ENCODE measurements at places on chromosomes 11 and 22.

GRCh38 chr11:133988686-133989410 lies 32.1 kb upstream of the IGSF9B start:
- DNase-seq = no peak

DNA sequence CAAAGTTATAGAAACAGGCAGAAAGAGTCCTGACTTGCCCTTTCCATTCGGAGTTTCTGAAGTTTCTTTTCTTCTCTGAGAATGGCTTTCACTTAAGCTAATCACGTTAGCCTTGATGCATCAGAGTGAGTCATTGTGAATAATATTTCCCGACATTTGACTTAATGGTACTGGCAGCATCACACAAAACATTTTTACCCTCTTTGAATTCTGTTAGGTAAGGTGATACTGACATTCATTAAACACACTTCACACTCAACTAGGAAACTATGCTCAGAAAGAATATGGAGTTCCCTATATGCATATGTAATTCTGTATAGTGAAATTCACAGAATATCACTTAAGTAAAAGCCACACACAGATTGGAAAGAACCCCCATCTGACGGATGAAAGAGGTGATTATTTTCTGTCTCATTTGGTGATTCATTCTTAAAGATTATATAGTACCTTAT lies 120.8 kb upstream of the ARHGAP20 start:
- no peak for DNase-seq

DNA sequence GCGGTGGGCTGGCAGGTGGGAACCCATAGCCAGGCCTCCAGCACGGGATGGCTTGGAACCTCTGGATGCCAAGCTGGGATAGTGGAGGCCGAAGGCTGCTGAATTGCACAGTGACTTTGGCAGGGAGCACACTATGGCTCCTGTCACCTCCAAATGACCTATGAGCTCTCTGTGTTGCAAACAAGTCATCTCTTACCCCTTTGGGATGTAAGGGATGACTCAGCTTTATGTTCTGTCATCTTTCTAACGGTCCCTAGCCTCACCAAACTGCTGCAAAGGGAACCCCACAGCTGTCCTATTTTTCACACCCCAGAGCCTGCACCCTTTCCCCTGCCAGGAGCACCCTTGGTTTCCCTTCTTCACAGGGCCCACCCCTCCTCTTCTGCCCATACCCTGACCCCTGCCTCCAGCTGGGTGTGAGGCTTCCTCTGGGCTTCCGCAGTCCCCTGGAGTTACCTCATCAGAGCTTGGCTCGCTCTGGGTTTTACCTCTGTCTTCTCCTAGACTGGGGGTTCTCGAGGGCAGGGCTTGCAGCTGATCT lies 2.7 kb upstream of the SCUBE1 start:
- no peak for DNase-seq

DNA sequence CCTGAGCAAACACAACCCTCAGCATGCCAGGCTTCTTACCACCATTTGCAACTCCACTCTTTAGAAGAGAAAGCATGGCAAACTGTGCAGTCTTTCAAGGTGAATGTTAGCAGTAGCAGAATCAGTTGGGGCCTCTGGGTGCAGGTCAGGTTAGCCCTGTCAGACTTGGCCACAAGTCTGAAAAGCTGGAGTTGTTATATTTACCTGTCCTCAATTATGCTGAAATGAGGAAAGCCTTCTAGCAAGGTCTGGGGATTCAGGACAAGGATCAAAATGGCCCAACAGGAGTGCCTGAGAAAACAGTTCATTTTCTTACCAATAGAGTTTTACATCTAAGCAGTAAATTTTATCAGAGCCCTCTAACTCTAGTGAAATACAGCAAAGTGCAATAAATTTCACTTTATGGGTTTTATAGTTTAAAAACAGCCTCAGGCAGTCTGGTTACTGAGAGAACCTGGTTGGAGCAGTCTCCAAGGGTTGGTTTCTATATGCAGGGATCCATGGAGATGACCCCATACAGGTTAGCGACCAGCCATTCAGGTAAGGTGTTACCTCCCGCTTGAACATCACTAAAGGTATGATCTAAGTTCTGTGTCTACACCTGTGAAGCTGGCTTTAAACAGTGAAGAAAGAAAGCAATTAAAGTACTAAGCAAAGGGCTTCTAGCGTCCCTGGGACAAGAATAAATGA lies 212.5 kb upstream of the MPPED2 start:
- no peak for DNase-seq

- DNase-seq = no peak
Observed at GRCh38 chr11:15341587-15341986, 226.9 kb downstream of the INSC start.

- DNase-seq = no peak
Observed at GRCh38 chr11:104098132-104098531, 61.7 kb downstream of the DDI1 start.
